Calu3 (cell line): ENCODE measurements at places on chromosomes 5 and 9. TPM values are rescaled to one million over a fixed set of nuclear protein-coding genes. Genes with fewer than 3 reads are reported as not detected.
A peak's percentile ranks its signal among the peaks of the same experiment; 100 is the strongest.

DNA sequence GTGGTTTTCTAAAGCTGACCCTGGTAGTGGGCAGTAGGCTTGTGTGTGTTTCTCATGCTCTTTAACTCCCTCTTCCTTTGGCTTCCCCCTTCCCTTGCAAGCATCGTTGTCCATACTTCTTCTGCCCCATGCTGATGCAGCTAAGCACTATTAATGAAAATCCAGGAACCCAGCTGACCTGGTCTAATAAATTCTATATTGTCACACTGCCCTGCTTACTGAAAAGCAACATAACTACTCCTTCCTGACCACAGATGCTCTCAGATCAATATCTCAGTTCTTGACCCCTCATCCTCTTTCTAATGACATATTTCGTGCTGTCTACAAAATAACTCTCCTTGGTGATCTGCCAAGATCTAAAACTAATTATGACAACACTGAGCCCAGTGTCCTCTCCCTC, 405.5 kb downstream of the EFNA5 start:
- H3K27ac ChIP-seq: no peak overlapping the region
- no peak for DNase-seq
- no peaks in the 10 kb centered on the region for H3K4me1 ChIP-seq
- no peaks in the 10 kb centered on the region for H3K36me3 ChIP-seq
- H3K27me3 ChIP-seq: no peaks in the 10 kb centered on the region

DNA sequence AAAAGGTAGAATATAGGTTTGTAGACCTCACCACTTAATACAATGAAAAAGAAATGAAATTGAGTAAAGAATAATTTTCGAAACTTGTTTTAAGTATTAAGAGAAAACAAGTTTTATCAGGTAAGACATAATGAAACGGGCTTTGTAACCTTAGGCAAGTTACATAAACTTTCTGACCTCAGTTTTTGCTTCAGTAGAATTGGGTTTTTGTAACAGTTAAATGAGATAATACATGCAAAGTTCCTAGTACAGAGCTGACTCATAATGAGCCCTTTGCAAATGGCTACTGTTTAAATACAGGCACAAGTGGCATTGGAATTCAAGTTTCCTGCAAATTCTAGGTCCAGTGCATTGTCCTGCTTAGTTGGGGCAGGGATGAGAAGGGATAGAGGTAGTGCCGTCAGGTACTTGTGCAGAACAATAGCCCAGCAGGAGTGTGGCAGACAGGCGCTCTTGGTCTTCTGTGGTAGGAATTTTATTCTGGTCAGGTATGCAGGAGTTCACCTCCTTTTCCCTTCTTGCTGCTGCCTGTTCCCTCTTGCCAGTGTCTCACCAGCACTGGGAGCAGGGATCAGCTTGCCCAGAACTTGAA, 203.8 kb downstream of the PBX3 start:
- DNase-seq: no peak
- H3K27me3 ChIP-seq: no peaks in the 10 kb centered on the region
- H3K4me3 ChIP-seq: no peak overlapping the region
- no peak overlapping the region for H3K27ac ChIP-seq
- H3K36me3 ChIP-seq: no peaks in the 10 kb centered on the region

DNA sequence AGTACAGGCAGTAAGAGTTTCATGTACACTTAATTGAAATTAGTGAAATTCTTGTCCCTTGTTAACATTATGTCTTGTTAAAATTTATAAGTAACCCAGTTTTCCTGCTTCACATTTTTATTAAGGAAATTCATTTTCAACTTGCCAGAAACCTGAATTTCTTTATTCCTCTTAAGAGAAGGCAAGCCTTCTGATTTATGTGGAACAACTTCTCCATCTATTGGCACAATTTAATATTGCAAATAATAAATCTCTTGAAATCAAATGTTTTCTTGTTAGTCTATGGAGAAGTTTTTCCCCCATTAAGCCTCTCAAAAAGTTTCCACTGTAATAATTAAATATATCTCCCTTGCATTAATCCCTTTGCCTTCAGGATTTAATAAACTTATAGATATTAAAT, 33.8 kb upstream of the ACO1 start:
- DNase-seq: no peak
- no peaks in the 10 kb centered on the region for H3K36me3 ChIP-seq

DNA sequence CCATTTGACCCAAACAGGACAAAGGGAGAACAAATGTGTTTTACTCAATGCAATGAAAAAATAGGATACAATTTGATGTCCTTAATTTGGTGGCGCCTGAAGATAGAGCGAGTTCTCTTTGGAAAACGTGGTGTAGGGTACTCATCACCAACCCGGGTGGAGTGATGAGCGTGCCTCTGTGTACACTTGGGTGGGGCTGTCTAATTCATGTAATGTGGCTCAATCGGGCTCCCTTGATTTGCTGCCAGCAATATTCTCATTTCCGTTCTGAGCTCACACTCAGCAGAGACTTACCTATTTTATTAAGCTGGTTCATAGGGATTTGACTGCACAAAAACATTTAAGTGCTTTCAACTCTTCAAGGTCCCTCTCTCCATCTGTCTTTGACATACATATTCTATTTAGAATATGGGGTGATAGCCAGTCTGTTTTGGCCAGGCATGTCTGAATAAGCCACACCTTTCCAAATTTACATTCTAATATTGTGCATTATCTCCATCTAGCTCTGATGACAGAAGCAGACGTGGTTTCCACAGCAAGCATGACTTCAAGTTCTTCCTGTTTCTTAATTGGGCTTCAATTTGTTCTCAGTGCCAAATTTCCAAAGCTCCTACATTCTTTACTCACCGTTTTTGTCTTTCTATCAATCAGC, 162.5 kb downstream of the IRX2 start:
- no peaks in the 10 kb centered on the region for H3K27me3 ChIP-seq
- H3K27ac ChIP-seq: no peak overlapping the region
- DNase-seq: no peak
- no peaks in the 10 kb centered on the region for H3K36me3 ChIP-seq

- H3K27me3 ChIP-seq: peaks cover 9% of the 10 kb centered on the region
- H3K36me3 ChIP-seq: no peaks in the 10 kb centered on the region
- H3K4me1 ChIP-seq: no peaks in the 10 kb centered on the region
- DNase-seq: peak; percentile 24
- no peak overlapping the region for H3K27ac ChIP-seq
Measured at GRCh38 chr5:62791059-62791458, 212.4 kb downstream of the LRRC70 start.

DNA sequence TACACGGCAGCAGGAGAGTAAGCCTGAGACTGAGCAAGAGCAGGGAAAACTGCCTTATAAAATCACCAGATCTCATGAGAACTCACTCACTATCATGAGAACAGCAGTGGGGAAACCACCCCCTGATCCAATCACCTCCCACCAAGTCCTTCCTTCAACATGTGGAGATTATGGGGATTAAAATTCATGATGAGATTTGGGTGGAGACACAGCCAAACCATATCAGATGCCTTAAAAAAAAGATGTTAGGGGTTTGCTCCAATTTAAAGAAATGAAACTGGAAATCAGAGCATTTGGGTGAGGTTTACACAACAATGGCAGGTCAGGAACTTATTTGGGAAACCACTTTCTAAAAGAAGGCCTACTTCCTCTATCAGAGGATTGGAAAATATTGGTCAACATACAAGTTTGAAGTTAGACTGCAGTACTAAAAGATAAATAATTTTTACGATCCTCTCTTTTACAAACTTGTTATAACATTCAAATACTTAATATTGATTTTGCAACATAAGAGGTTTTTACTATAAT, 105.1 kb downstream of the FBN2 start:
- no peak overlapping the region for H3K4me3 ChIP-seq
- H3K4me1 ChIP-seq: peaks cover 8% of the 10 kb centered on the region
- H3K27ac ChIP-seq: no peak overlapping the region
- H3K36me3 ChIP-seq: no peaks in the 10 kb centered on the region
- no peaks in the 10 kb centered on the region for H3K27me3 ChIP-seq
- no peak for DNase-seq

GRCh38 chr5:83199126-83199525, 121.8 kb downstream of the XRCC4 start:
- H3K36me3 ChIP-seq: no peaks in the 10 kb centered on the region
- H3K4me3 ChIP-seq: no peak overlapping the region
- no peak overlapping the region for H3K27ac ChIP-seq
- H3K27me3 ChIP-seq: no peaks in the 10 kb centered on the region
- H3K4me1 ChIP-seq: no peaks in the 10 kb centered on the region

- no peaks in the 10 kb centered on the region for H3K4me1 ChIP-seq
- no peaks in the 10 kb centered on the region for H3K27me3 ChIP-seq
- no peaks in the 10 kb centered on the region for H3K36me3 ChIP-seq
- H3K4me3 ChIP-seq: no peak overlapping the region
Measured at GRCh38 chr9:115910959-115911358, 242.6 kb upstream of the PAPPA start.

DNA sequence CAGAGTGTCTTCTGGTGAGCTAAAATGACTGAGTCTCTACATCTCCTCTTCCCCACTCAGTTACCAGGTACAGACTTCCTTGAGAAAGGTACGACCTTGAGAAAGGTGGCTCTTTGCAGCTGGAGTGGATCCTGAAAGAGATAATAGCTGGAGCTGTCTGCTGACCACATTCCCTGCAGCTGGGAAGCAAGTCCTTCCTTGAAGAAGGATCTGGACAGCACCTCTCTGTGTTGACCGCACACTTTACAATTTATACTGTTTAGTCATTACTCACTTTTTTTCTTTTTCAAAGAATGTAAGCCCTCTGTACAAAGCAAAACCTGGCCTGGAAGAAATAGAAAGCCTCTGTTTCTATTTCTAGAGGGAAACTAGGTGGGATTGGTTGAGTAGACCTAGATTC, 148.8 kb downstream of the MACIR start:
- no peaks in the 10 kb centered on the region for H3K4me1 ChIP-seq
- peaks cover 7% of the 10 kb centered on the region for H3K27me3 ChIP-seq
- no peak for DNase-seq
- no peak overlapping the region for H3K27ac ChIP-seq

DNA sequence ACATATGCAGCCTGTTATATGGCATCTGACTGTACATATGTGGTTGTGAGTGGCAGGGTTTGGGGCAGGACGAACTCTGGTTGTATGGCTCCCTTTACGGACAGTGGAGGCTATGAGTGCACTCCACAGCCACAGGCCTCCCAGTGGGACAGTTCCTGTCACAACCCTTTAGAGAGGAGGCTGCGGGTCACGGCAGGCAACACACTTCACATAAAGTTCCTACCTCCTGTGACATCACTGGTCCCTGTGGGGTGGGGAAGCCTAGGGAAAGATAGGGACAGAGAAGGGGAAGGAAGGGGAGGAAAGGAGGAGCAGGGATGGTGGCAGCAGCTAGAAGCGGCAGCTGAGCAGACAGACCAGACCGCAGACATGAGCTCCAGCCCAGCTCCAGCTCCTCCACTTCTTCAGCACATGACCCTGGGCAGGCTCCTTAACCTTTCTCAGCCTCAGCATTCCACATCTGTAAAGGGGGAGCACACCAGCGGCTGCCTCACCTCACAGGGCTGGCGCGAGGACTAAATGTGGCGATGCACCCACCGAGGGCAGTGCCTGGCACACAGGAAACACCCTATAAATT, 27.4 kb upstream of the CORO2A start:
- DNase-seq: no peak
- H3K36me3 ChIP-seq: peaks cover 12% of the 10 kb centered on the region
- H3K27ac ChIP-seq: no peak overlapping the region

DNA sequence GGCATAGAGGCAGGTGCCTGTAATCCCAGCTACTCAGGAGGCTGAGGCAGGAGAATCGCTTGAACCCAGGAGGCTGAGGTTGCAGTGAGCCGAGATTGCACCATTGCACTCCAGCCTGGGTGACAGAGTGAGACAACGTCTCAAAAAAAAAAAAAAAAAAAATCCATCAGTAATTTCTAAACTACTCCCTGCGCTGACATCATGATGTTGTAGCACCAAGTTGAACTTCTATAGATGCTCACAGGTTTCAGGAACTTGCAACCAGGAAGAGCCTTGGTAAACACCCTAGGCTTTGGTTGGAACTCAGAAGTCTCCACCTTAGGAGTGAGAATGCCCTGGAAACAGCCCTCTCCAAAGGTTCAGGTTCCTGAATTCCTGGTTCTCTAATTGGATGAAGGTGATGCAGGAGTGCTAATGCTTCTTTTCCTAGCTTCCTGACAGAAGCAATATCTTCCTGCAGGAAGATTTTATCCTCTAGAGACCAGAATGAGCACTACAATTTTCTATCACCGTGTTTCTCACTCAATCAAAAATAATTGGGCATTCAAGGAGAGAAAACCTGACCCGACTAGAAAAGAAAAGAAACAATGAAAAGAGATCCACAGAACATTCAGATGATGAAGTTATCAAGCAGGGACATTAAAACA, 469.6 kb downstream of the GADD45G start:
- no peaks in the 10 kb centered on the region for H3K4me1 ChIP-seq
- no peak overlapping the region for H3K27ac ChIP-seq
- H3K36me3 ChIP-seq: no peaks in the 10 kb centered on the region

DNA sequence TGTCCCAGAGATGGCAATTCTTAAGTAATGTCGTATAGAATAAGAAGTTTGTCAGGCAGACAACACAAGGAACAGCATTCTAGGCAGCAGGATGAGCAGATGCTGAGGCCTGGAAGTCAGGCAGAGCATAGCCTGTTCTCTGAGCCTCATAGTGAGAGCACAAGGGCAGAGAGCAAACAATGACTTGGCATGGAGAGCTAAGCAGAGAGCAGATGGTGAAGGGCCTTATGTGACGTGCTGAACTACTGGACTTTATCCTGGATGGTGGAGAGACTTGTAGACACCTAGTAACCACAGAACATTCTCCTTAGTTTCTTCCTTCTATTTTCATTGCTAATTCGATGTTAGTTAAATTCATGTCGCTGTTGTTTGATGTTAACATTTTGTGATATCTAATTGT, 60.1 kb downstream of the KCTD16 start:
- no peaks in the 10 kb centered on the region for H3K36me3 ChIP-seq
- no peak overlapping the region for H3K27ac ChIP-seq
- H3K4me3 ChIP-seq: no peak overlapping the region
- no peak for DNase-seq
- H3K4me1 ChIP-seq: no peaks in the 10 kb centered on the region

ISL1 gene
- total RNA-seq: 9.4 and 11.7 TPM in 2 replicates

TNC gene
- total RNA-seq: 0.29 and 1.0 TPM in 2 replicates

RNF180 gene
- 2.1 and 2.4 TPM in 2 replicates for total RNA-seq

NUTM2G gene
- total RNA-seq: not detected in 2 replicates

DND1 gene
- total RNA-seq: 2.8 and 2.9 TPM in 2 replicates

SDHA gene
- 96.9 and 107 TPM in 2 replicates for total RNA-seq

ZNF346 gene
- 29.4 and 31.2 TPM in 2 replicates for total RNA-seq

ADRA1B gene
- 3.7 and 10.9 TPM in 2 replicates for total RNA-seq
